ENCODE measurements at places on chromosomes 6 and 20.

DNA sequence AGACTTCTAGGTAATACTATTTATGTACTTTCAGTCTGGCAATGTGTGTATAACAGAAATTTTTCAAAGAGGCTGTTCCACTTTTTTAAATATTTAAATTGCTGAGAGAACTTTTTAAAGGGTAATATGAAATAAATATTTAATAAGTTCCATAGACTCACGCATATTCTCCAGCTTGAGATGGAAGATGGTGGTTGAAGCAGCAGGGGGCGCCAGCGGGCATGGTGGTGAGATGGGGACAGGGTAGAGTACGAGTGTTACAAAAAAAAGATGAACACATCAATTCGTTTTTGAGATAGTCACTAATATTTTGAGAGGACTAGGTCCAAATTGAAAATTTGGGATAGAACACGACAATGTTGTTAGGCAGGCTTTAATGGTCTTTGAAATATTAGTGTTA lies 68.4 kb downstream of the RSPO3 start:
- peak; percentile 82 for DNase-seq

GRCh38 chr6:73050706-73051105 lies 174.6 kb downstream of the KHDC1L start:
- no peak for DNase-seq

DNA sequence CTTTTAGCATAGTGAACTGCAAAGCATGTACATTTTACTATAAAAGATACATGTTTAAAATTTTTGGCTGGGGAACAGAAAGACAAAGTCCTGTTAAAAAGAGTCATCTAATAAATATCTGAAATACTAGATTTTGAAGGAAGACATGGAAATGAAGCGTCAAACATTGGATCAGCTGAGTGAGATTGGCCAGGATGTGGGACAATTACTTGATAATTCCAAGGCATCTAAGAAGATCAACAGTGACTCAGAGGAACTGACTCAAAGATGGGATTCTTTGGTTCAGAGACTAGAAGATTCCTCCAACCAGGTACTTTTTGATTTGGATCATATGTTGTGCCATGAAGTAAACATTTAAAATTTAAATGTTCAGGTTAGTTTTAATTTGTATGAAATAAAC lies 162.3 kb downstream of the UTRN start:
- no peak for DNase-seq

DNA sequence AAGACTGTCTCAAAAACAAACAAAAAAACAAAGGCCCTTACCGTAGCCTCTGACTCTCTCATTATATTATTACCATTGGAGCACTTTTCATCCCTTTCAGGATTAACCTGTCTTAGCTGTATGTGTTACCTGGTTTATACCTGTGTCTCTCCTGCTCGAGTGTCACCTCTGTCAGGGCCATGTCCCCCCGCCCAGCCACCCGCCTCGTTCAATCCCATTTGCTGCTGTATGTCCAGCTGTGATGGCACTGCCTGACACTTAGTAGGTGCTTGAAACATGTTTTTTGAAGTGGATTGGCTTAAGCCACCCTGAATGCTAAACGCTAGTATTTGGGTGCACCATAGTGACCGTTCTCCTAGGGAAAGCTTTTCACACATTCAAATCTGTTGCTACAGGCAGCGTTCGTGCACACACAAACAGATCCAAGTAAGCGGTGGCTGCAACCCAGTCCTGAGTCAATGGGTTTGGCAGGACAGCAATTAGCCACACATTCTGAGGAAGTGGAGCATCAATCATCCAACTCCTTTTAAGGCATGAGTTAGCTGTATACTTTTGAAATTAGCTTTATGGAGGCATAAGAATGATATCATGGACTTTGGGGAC lies 98.9 kb upstream of the ZNF217 start:
- peak; percentile 82 for DNase-seq

DNA sequence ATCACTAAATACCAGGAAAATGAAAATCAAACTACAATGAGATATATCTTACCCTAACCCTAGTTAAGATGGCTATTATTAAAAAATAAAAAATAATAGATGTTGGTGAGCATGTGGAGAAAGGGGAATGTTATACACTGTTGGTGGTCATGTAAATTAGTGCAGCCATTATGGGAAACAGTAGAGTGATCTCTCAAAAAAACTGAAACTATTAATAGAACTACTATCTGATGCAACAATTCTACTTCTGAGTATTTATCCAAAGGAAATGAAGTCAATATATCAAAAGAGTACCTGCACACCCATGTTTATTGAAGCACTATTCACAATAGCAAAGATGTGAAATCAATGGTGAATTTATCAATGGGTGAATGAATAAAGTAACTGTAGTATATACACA lies 48.6 kb downstream of the HLA-A start:
- DNase-seq = peak; percentile 41

Measured in suppressor macrophage treated with lipopolysaccharide for 4 hours (primary cell).